ENCODE measurements at places on chromosomes 13 and 19. TPM values are rescaled to one million over a fixed set of nuclear protein-coding genes. Genes with fewer than 3 reads are reported as not detected.

DNA sequence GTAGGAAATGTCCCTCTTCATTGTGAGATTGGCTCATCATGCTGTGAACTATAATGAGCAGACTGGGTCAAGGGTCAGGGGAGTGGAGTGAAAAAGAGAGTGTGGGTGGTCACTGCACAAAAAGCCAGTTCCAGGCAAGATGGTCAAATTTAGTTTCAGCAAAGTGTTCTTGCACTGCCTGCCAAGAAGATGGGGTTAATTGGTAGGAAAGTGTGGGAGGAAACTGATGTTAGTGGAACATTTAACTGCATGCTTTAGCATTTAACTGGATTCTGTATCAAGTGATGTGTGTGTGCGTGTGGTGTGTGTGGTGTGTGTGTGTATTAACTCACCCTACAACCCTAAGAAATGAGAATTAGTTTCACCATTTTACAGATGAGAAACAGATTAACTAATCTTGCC lies 131.6 kb downstream of the COG6 start:
- no peak for DNase-seq

DNA sequence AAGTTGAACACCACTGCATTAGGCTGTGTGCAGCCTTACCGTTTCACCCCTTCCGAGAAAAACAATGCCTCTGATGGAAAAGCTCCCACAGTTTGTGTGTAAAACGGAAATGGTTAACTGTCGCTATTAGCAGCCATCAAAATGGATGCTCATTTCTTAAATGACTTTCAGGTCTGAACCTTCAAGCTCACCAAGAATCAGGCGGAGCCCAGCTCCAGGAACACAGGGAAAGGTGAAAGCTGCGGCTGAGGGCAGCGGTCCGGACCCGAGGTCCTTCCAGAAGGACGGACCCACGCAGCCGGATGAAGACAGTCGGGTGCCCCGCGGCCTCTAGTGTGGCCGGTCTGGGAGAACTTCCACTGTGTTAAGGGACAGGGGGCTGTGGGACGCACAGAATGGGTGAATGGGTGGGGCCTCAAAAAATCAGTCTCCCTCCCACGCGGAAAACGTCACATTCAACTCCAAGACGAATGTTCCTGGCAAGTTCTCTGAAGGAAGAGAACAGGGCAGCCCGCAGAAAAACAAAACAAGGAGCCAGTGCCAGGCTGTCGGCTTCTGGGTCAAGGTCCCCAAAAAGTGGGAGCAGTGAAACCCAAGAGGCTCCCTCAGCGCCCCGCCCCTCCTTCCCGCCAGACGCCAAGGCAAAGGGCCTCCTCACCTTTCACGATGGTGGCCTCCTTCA lies 4.9 kb downstream of the IRS2 start:
- no peak for DNase-seq

DNA sequence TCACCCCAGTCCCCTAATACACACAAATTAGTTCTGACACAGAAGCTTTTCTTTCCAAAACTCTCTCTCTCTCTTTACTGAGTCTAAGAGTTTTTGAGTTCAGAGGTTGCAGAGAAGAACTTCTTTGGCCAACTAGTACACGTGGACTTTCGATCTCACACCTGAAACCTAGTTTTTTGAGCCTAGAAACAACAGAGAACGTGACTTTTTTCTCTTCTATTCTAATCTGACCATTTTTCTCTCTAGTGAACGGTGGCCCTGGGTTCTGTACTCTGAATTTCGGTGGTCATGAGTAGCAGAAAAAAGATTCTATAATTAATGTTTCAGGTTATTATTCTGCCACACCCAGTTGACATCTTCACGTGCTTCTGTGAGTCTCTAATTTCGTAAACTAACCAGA lies 24.2 kb downstream of the PCDH20 start:
- no peak for DNase-seq

GRCh38 chr13:79562557-79562956 lies 81.6 kb downstream of the NDFIP2 start:
- no peak for DNase-seq

DNA sequence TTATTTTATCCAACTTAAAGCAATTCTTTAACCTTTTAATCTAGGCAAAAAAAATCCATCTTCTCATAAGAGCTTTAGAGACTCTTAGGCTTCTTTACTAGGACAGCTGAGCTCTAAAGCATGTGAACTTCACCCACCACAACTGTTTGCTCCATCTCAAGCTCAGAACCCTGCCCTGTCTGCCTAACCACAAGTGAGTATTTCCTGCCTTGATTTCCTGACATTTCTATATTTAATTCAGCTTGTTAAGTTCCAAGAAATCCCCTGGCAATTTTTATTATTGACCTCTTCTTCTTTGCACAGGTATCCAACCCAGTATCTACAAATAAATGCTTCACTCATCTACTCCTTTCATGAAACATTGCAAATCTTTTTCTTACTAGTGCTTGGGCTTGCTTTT lies 21.1 kb upstream of the CEACAM21 start:
- no peak for DNase-seq

GRCh38 chr13:79776531-79777295 lies 295.8 kb downstream of the NDFIP2 start:
- DNase-seq = no peak

DNA sequence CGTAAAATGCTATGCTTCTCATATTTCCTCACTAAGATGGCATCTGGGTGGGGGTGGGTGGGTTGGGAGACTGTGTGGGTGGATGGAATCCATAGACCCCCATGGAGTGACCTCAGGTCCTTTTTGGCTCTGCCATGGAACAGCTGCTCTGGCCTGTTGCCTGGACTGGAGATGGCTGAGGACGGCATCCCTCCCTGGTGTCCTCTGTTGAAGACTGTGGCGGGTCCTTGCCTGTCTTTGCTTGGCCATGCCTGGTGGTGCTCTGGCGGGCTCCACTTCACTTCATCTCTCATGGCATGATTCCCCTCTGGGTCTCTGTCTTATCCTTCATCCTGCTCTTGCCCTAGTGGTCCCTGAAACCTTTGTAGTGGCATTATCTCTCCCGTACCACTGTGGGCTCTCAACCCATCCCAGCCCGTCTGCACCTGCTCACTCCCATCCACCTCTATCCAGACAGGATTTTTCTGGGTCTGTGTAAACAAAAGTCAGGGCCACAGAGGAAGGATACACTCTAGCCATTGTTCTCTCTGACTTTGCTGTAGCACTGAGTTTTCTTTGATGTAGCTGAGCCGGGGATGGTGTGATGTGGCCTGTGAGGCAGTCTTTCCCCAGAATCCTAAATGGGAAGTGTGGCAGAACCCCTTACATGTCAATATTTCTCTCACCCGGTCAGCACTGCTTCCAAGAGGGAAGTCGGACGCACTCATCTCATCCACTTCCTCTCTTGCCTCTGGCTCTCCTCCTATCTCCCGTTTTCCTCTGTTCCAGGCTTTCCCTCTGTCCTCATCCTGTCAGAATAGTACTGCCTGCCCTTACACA lies 36.1 kb downstream of the WDFY2 start:
- DNase-seq = no peak

- no peak for DNase-seq
Measured at GRCh38 chr13:92179223-92179622, 780.8 kb downstream of the GPC5 start.

DNA sequence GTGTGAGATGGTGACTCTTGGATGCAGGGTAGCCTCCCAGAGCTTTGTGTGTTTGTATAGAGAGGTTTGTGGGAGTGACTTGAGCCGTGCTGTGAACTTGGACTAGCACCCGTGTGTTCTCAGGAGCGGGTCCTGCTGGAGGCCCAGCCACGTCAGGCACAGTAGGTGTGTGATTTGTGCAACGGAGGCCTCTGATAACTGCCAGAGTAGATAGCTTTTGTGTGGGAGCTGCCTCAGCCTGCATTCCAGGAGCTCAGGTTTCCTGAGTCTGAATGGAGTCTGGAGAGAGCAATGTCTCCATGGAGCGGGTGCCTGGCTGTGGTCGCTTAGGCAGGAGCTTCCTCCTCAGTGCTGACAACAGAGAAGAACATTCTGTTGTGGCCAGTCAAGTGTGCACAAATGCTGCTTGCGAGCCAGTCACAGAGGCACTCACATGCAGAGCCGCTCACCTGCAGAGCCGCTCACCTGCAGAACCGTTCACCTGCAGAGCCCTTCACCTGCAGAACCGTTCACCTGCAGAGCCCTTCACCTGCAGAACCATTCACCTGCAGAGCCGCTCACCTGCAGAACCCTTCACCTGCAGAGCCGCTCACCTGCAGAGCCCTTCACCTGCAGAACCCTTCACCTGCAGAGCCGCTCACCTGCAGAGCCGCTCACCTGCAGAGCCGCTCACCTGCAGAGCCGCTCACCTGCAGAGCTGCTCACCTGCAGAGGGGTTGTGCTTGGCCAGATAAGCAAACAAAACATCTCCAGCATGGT lies 32.6 kb downstream of the TFDP1 start:
- no peak for DNase-seq

- DNase-seq = no peak
Measured at GRCh38 chr13:39375601-39376000, 227.4 kb downstream of the LHFPL6 start.

- no peak for DNase-seq
Measured at GRCh38 chr13:110338441-110339101, 31.5 kb downstream of the COL4A2 start.

DNA sequence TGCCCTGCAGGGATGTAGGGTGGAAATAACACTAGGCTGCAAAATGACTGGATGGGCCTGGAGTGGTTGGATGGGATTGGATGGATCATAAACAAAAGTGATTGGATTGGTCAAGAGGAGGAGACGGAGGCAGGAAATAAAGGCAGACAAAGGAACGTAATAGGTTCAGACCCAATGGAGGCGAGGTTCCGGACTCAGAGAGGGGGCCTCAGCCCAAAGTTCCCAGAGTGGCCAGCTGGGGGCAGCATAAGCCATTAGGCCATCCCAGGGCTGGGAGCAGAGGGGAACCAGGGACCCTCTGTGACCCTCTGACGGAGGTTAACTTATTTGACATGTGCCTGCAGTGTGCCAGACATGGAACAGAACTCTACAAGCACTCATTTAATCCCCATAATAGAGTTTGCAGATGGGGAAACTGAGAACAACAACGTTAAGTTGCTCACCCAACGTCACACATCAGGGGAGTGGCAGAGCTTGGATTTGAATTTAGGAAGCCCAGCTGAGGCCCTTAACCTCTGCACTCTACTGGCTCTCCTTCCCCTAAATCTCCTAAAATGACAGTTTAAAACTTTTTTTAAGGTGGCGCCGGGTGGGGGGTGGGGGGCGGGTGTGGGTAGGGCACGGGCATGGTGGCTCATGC lies 15.3 kb upstream of the MAP1S start:
- no peak for DNase-seq

DNA sequence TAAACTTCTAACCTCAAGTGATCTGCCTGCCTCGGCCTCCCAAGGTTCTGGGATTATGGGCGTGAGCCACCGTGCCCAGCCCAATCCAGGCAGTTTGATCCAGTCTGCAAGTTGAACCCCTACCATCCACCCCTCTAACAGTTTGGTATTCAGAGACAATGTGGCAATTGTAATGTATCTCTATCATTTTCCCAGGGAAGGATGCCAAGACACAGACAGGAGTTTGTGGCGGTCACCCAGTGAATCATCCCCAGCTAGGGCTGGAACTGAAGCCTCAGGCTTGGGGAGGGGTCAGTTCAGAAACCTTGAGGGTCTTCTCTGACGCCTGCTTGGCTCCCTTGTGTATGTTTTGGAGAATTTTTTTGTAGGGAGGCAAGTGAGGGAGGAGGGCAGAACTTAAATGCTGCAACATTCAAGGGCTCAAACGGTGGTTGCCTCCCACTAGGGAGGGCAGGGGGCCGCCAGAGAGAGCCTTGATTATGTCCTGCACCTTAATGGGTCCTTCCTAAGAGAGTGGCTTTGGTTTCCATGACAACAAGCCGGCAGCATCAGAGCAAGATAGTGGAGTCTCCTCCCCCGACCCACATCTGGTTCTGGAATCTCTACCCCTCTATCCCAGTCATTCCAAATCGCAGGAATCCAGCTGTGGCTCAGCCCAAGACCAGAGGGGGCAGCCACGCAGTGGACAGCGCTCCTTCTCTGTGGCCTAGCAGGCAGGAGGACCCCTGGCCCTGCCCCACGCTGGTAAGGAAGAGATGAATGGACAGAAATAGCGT lies 14.9 kb upstream of the FEM1A start:
- DNase-seq = no peak

DNA sequence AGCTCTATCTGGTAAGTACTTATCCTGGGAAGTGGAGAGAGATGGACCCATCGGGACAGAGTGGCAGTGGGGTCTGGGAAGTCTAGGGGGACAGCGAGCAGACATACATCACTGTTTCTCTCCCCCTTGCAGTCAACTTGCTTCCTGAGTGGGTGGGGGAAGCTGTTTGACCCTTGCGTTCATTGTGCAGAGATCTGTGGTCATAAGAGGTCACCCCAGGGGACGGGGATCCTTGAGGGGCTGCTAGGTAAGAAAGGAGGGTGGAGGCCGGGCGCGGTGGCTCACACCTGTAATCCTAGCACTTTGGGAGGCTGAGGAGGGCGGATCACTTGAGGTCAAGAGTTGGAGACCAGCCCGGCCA lies 474 bp downstream of the ARHGEF18 start:
- DNase-seq = no peak

DNA sequence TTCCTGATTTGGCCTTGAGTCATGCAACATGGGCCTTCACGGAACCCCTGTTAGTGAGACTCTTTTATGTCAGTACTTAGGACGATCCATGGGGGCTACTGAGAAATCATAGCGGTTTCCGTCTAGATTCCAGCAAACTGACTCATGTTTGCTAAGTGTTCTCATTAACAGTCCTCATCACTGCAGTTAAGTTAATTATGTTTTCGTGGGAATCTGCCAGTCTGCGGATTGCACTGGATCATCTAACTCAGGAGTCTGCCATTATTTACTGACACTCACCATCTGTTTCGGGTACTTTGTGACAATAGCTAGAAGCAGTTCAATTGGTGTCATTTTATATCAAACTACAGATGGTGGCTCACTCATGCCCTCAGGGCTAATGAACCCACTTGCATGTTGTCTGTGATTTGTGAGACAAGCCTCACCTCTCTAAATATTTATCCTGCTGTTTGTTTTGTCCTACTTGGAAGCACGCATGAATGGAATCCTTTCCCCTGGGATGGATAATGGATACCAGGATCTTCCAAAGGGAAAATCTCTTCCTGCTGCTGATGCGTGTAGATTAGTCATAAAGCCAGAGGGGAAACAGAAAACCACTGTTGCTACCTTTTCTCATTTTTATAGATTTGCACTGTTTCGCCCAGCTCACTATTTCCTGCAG lies 61.8 kb downstream of the RAB20 start:
- no peak for DNase-seq

GRCh38 chr13:44236801-44237207 lies 136.8 kb upstream of the SERP2 start:
- no peak for DNase-seq

GRCh38 chr19:2032296-2032941 lies 16.9 kb upstream of the BTBD2 start:
- DNase-seq = peak; percentile 99

DNA sequence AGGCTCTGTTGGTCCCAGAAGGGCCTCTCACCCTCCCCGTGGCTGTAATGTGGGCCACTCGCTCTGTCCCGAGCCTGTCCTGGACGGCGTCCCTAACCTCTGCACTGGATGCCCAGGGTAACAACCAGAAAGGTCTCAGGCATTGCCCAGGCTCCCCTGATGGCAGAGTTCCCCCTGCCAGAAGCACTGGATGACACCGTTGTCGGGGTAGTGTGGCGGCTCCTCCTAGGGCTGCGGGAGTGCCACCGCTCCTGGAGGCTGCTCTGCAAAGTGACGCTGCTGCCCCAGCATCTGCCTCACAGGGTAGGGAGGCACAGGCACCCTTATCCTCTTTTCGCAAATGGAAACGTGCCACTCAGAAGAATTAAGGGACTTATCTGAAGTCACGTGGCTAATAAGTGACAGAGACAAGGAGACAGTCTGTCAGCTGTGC lies 32.0 kb downstream of the MPHOSPH8 start:
- DNase-seq = no peak

The TEX26 gene
- not detected for total RNA-seq

The PROZ gene
- total RNA-seq = 50.2 TPM

The CERS1 gene
- total RNA-seq = 0.08 TPM

The RPS5 gene
- total RNA-seq = 311 TPM

The CYP2A6 gene
- 2,152 TPM for total RNA-seq

The TRPC4 gene
- 0.10 TPM for total RNA-seq

The TMC4 gene
- total RNA-seq = 1.9 TPM

Measured in left lobe of liver (tissue), 2 donors.